GM23248 (cell line): ENCODE measurements at places on chromosomes 3 and 15. TPM values are rescaled to one million over a fixed set of nuclear protein-coding genes. Genes with fewer than 3 reads are reported as not detected.

Gene LMAN1L
- polyA plus RNA-seq = not detected in 2 replicates

Gene GNAT1
- not detected in 2 replicates for polyA plus RNA-seq

Gene ITIH1
- not detected in 2 replicates for polyA plus RNA-seq

Gene SOX2
- polyA plus RNA-seq = not detected in 2 replicates

Gene CCR1
- not detected in 2 replicates for polyA plus RNA-seq

Gene KCNAB1
- 1.1 and 1.3 TPM in 2 replicates for polyA plus RNA-seq

Gene TIMP4
- polyA plus RNA-seq = 0.27 TPM in 1 of 2 replicates, not detected in the other

Gene SLC24A5
- not detected in 2 replicates for polyA plus RNA-seq

Gene TAGLN3
- 0.48 and 0.61 TPM in 2 replicates for polyA plus RNA-seq

Gene RPL29
- polyA plus RNA-seq = 665 and 690 TPM in 2 replicates

Gene TRPC1
- 5.1 and 7.7 TPM in 2 replicates for polyA plus RNA-seq

Gene SRGAP3
- 0.89 and 0.91 TPM in 2 replicates for polyA plus RNA-seq

Gene VILL
- polyA plus RNA-seq = 2.8 and 2.9 TPM in 2 replicates

Gene FOXB1
- not detected in 2 replicates for polyA plus RNA-seq

Gene FAM131A
- polyA plus RNA-seq = 5.6 and 7.0 TPM in 2 replicates

Gene GRK7
- polyA plus RNA-seq = 0.08 TPM in 1 of 2 replicates, not detected in the other
